ENCODE measurements at places on chromosomes 3 and 15. TPM values are rescaled to one million over a fixed set of nuclear protein-coding genes. Genes with fewer than 3 reads are reported as not detected.

The CFAP44 gene
- total RNA-seq: 10.7 TPM

The CMTM7 gene
- 45.3 TPM for total RNA-seq

The CKMT1A gene
- not detected for total RNA-seq

The EOMES gene
- total RNA-seq: 44.5 TPM

The PTPRG gene
- total RNA-seq: not detected

The FBXW12 gene
- total RNA-seq: not detected

The CACNA2D3 gene
- not detected for total RNA-seq

The ANKRD63 gene
- 0.26 TPM for total RNA-seq

DNA sequence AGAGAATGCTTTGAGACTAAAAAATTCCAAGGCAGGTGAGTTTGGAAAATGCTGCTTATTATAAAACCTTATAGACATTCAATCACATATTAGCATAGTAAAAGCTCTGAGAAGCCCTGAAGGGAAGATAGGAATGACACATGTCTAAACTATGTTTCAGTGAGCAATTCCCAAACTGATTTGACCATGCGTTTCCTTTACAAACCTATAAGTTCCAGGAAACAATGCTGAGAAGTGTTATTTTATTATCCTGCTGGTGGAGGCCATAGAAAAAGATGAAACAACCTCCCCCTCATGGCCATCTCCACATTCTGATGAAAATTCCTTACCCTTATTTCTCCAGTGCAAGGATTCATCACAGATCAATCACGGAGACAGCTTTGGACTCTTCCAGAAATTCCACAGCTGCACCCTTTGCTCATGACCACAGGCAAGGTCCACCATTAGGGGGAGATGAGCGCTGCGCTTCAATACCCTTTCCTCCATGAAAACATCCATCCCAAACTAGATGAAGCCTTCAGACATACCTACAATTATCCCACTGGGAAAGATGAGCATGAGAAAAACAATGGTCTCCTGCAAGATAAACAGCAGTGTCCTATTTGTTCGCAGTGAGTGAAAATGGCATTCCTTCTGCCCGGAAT, 372.1 kb downstream of the MAGI1 start:
- H3K36me3 ChIP-seq: no peaks in the 10 kb centered on the region
- no peaks in the 10 kb centered on the region for H3K4me1 ChIP-seq
- DNase-seq: no peak
- no peak overlapping the region for H3K4me3 ChIP-seq

DNA sequence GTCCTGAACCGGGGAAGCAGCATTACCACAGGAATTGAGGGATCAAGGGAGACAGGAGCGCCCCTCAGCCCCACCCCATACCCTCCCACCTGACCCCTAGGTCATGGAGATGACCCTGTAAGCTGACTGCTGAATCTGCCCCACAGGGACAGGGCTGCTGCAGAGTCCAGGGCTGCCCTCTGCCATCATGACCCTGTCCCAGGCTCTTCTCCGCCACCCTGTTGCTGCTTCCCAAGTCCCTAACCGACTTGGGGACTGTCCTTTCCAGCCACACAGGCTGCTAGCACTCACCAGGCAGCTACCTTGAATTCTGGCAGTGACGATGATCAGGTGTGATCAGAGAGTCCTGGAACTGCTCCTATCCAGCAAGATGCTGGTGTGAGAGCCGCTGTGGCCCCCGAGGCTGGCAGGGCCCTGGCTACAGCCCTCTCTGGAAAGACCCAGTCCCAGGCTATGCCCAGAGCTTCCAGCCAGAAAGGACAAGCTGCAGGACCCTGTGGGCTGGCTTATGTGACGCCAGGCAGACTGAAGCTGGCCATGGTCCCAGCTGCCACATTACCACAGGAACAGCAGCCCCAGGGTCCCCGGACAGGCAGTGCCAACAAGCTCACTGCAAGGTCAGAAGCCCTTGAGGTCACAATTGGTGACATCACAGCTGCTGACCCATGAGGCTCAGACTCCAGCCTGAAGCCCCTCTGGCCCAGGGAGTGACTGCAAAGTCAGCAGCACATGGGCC, at the start of gene C3orf22:
Gene C3orf22 (minus strand): TSS at position 597 of the 736 bp plus-strand sequence. CDS start 5,542 bp downstream, outside the sequence.
- peaks cover 23% of the 10 kb centered on the region for H3K27me3 ChIP-seq
- H3K4me3 ChIP-seq: no peak within 1 kb of the TSS
- peak; percentile 19 for DNase-seq
- H3K4me1 ChIP-seq: no peaks in the 10 kb centered on the region
- no peak within 1 kb of the TSS for H3K27ac ChIP-seq

GRCh38 chr3:55544219-55544618, 57.1 kb upstream of the WNT5A start:
- no peak overlapping the region for H3K27ac ChIP-seq
- H3K4me1 ChIP-seq: no peaks in the 10 kb centered on the region
- H3K27me3 ChIP-seq: no peaks in the 10 kb centered on the region
- DNase-seq: no peak

GRCh38 chr3:111538681-111539083, 3.3 kb upstream of the CD96 start:
- peak overlapping the region; percentile 69 for H3K4me3 ChIP-seq
- H3K36me3 ChIP-seq: peaks cover 16% of the 10 kb centered on the region
- DNase-seq: no peak
- H3K27ac ChIP-seq: peak overlapping the region; percentile 89
- no peaks in the 10 kb centered on the region for H3K27me3 ChIP-seq

GRCh38 chr3:184687363-184688015, 24.4 kb downstream of the MAGEF1 start:
- peaks cover 8% of the 10 kb centered on the region for H3K27me3 ChIP-seq
- no peak overlapping the region for H3K4me3 ChIP-seq
- no peak overlapping the region for H3K27ac ChIP-seq
- H3K36me3 ChIP-seq: no peaks in the 10 kb centered on the region
- no peak for DNase-seq

DNA sequence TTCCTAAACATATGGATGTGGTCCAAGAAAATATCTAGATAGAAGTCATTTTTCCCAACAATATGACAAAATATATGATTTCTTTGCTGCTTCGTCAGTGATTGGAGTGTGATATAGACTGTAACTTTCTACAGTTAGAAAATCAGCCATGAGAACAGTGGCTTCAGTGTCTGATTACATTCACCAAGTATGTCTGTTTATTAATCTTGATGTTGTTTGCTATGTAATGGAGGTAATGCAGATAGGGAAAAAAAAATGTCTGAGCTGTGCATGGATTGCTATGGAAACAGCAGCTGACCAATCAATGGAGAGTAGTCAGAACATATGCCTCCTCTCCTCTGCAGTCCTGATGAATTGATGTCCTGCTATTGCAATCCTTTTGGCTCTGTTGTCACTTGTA, 72.3 kb upstream of the GAP43 start:
- no peak for DNase-seq
- peaks cover 12% of the 10 kb centered on the region for H3K27me3 ChIP-seq
- H3K4me3 ChIP-seq: no peak overlapping the region
- no peaks in the 10 kb centered on the region for H3K36me3 ChIP-seq

DNA sequence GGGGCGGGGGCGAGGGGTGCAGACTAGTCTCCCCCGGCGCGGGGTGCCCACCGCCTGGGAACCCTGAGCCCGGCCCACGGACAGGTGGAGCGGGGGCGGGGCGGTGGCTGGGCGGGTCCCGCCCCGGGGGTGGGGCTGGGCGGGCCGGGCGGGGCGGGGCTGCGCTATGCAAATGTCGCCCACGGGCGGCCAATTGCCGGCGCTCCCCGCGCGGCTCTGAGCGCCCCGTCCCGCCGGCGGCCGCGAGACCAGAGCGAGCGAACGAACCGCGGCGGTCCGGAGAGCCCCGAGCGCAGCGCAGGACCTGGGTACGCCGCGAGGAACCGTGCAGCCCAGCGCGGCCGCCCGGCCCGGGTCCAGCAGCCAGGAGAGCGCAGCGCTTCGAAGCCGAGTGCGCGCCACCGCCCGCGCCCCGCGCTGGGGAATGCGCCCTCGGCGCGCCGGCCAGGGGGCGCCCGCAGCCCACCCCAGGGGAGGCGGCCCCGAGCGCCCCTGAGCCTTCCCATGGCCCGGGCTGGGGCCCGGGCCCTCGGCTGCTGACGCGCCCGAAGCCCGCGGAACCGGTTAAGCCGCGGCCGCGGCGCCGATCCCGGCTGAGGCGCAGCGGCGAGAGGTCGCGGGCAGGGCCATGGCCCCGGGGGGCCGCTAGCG, at the start of gene SEMA3F:
Gene SEMA3F (plus strand): TSS at position 485 of the 651 bp plus-strand sequence. CDS start 4,299 bp downstream, outside the sequence.
- peak; percentile 81 for DNase-seq
- peaks cover 37% of the 10 kb centered on the region for H3K27me3 ChIP-seq
- H3K4me1 ChIP-seq: peaks cover 11% of the 10 kb centered on the region
- H3K27ac ChIP-seq: no peak within 1 kb of the TSS
- H3K4me3 ChIP-seq: peak within 1 kb of the TSS; percentile 73

DNA sequence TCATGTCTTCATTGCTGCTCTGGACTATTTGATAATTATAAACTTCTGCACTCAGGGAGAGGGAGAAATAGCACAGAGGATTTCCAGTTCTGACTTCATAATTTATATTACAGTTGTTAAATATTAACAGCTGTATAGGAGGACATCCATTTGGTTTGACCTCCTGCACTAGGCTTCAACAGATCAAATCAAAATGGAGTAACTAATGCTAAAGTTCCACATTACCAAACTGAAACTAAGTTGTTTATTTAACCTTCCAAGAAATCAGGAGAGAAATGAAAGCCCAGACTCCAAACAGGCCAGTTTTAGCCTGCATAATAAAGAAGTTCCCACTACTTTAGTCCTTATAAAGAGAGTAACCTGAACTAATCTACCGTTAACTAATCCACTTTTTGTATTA, 4.6 kb downstream of the PLSCR2 start:
- no peak overlapping the region for H3K4me3 ChIP-seq
- no peak overlapping the region for H3K27ac ChIP-seq
- DNase-seq: no peak
- no peaks in the 10 kb centered on the region for H3K36me3 ChIP-seq

GRCh38 chr3:157573281-157573680, 70.1 kb upstream of the VEPH1 start:
- H3K4me3 ChIP-seq: no peak overlapping the region
- H3K27ac ChIP-seq: no peak overlapping the region
- H3K36me3 ChIP-seq: no peaks in the 10 kb centered on the region
- peaks cover 6% of the 10 kb centered on the region for H3K27me3 ChIP-seq
- H3K4me1 ChIP-seq: no peaks in the 10 kb centered on the region

- no peaks in the 10 kb centered on the region for H3K36me3 ChIP-seq
- DNase-seq: peak; percentile 26
- no peak overlapping the region for H3K4me3 ChIP-seq
- H3K27ac ChIP-seq: no peak overlapping the region
- no peaks in the 10 kb centered on the region for H3K4me1 ChIP-seq
These were observed 25.4 kb upstream of the SLC25A26 start for GRCh38 chr3:66195347-66195783.

All from activated naive CD8-positive, alpha-beta T cell treated with anti-CD3 and anti-CD28 coated beads, Interleukin-2, amount 10 ng/mL, durations not matched to agents 7 days and 5 days (primary cell).